Forelimb muscle (tissue), 1 donor: ENCODE measurements at places on chromosomes 2 and 18. TPM values are rescaled to one million over a fixed set of nuclear protein-coding genes. Genes with fewer than 3 reads are reported as not detected.

LINC00305 gene
- polyA plus RNA-seq, result not detected

LONRF2 gene
- 1.5 TPM for polyA plus RNA-seq

KLHL14 gene
- polyA plus RNA-seq, result 0.08 TPM

DLGAP1 gene
- 1.9 TPM for polyA plus RNA-seq

TDRD15 gene
- not detected for polyA plus RNA-seq

DNA sequence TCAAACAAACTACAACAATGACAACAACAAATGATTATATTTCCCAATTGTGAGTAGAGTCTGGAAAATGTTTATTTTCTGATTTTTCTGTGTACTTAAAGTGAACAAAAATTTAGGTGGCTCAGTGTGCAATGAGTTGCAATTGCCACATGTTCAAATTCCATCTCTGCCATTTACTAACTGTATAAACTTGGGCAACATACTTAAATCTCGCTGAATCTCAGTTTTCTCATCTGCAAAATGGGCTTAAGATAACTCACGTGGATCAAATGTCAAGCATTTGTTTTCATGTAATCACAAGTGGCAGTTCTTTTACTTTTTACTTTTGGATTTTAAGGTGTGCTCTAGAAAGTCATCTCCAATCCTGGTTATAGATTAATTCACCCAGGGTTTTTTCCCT, 416.8 kb upstream of the HNRNPA3 start:
- no peak for DNase-seq

GRCh38 chr18:13625355-13625754, 101.0 kb downstream of the FAM210A start:
- no peak for DNase-seq

GRCh38 chr2:190481339-190481738, 53.2 kb downstream of the NEMP2 start:
- DNase-seq, result no peak

- no peak for DNase-seq
These were observed 115.2 kb downstream of the DIS3L2 start for GRCh38 chr2:232076736-232077135.

GRCh38 chr2:149418065-149418464, 87.7 kb downstream of the LYPD6 start:
- no peak for DNase-seq

DNA sequence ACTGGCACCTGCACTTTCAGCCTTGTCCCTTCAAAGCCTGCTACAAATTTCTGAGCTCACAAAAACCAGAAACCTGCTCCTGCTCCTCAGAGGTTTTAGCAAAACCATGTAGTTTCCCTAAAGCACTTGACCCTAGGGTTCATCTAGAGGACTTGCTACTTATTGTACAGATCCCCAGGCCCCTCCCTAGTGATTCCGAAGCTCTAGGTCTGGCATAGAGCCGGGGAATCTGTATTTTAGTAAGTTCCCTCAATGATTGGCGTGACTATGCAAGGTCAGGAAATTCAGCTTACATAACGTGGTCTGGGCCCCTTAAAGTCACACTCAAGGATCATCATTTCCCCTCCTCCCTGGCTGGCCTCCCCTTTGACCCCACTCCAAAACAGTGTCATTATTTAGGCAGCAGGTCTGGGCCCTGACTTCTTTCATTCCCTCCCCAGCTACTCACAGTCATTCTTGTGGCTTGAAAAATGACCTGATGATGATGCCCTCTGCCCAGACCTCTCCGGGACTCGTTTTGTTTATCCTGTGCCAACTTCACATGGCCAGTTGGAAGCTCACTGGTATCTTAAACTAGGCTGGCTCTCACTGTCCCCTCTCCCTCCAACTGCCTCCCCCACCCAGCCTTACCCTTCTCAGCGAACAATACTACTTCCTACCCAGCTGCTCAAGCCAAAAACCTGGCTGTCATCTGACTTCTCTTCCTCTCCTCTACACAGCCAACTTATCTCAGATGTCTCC, 36.0 kb downstream of the WDFY1 start:
- DNase-seq, result no peak

DNA sequence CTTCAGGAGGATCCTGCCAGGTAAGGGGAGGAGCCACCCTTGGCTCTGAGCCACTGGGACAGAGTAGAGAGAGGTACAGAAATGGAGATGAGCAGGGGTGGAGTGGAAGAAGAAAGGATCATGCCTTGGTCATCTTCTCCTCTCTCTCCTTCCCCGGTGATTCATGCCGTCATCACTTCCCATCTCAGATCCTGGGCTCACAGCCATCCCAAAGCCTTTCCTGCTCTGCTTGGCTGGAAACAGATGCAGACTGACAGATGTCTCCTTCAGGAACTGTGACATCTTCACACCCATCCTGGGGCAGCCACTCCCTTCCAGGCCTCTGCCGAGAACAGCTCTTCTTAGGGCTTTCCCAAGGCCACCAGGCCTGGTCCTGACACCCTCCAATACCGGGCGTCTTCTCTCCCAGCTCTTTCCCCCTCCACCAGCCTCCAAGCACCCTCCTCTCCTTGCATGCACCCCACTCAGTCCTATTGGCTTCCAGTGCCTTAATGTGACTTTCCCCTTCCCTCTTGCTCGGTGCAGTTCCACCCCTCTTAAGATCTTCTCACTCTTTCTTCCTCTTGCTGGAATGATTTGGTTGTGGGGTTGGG, 58.3 kb upstream of the TNP1 start:
- DNase-seq, result peak; percentile 34

GRCh38 chr2:108449410-108450130, 564 bp downstream of the GCC2 start:
- no peak for DNase-seq

- no peak for DNase-seq
These were observed 14.1 kb upstream of the ZSWIM2 start for GRCh38 chr2:186862869-186863709.

- DNase-seq, result no peak
These were observed 45.2 kb downstream of the DOK1 start for GRCh38 chr2:74599676-74600075.

- DNase-seq, result no peak
These were observed 17.1 kb downstream of the KRCC1 start for GRCh38 chr2:88038263-88039105.

- DNase-seq, result no peak
These were observed 149.6 kb upstream of the APCDD1 start for GRCh38 chr18:10304853-10305252.

GRCh38 chr2:182064019-182064778, 78.5 kb downstream of the PPP1R1C start:
- DNase-seq, result peak; percentile 36

- DNase-seq, result no peak
These were observed 119.3 kb downstream of the C2orf74 start for GRCh38 chr2:61281321-61281720.

DNA sequence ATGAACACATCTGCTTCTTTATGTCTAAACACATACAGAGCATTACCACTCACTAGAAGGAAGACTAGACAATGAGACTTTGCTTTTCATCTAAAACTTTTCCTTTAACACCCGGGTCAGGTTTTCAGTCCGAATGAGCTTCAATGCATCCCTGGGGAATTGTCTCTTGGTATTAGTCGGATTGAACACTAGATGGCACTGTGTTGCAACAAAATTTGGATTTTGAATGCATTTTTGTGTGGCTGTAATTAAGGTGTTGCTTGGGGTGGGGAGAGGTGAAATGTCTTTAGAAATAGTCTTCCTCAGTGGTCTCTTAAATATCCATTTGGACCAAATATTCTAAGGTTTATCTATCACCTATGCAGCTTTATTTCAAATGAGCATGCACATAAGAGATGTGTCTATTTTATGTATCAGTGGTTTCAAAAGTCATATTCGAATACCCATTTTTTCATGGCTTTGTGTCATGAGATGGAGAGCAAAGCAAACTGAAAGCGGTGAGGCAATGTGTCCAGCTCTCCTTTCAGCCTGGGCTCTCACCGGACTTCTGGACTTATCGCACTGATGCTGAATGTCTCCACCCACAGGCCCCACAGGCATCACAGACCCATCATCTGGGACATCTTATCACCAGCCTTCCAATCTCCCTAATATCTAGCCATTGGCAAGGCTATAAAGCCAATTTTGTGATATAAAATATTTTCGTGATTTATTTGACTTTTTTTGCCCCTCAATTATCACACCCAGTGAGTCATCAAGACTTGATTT, 510.3 kb downstream of the RNF144A start:
- peak; percentile 45 for DNase-seq

- no peak for DNase-seq
These were observed 20.2 kb upstream of the B3GNT2 start for GRCh38 chr2:62175728-62176127.

- DNase-seq, result no peak
These were observed 49.9 kb upstream of the CALCRL start for GRCh38 chr2:187497858-187498463.

- peak; percentile 80 for DNase-seq
These were observed 819.6 kb upstream of the FSHR start for GRCh38 chr2:49973917-49974368.

DNA sequence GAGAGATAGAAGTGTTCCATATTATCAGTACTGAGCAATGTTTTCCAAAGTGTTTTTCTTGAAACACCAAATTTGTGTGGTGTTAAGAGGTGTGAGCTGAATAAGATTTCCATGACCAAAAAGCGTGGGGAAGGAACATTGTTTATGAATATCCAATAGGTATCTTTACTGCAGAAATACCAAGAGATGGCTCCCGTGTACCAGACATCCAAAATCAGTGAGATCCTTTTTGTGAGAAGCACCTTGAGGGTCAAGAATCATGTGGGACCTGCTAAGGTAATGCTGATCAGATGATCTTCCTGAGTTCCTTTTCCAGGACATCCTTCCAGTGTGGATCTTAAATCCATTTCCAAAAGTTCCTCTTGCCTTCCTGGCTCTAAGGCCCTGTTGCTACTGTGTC, 246.0 kb downstream of the MYO3B start:
- no peak for DNase-seq

GRCh38 chr2:48457227-48457626, 72.7 kb upstream of the STON1 start:
- no peak for DNase-seq

DNA sequence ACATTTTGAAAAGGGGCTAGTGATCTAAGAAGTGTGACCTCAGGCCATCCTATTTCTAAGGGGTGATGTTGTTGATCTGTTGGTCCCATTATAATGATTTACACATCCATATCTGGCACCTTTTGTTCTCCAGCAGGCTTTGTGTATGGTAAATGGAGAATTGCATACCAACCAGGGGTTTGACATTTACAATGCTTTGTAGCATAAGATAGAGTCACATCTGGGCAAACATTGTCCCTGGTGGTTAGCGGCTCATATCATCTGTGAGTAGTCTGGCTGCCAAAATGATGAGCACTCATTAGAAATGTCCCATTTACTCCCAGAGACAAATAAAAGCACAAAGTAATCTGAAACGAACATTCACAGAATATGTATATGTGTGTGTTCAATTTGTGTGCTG, 1775.5 kb upstream of the CELF4 start:
- DNase-seq, result no peak

DNA sequence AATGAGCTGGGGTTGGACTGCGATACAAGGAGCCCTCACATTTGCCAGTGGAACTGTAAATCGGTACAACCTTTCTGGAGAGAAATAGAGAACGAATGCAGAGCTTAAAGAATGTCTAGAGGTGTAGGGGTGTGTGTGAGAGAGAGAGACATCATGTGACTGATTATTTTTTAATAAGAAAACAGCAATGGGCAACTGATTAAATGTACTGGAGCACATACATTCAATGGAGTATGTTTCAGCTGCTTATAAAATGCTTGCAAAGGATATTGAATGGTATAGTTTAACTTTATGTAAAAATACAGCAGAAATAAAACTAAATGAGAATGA, 391 bp upstream of the TMEM17 start:
- DNase-seq, result no peak

- DNase-seq, result no peak
These were observed 32.4 kb downstream of the IRS1 start for GRCh38 chr2:226767056-226767813.
